ENCODE measurements at places on chromosomes 5 and 9.

- no peak for DNase-seq
These were observed 29.8 kb upstream of the PPARGC1B start for GRCh38 chr5:149700347-149700746.

- DNase-seq, result no peak
These were observed 79.4 kb downstream of the FAM114A2 start for GRCh38 chr5:153959134-153959957.

DNA sequence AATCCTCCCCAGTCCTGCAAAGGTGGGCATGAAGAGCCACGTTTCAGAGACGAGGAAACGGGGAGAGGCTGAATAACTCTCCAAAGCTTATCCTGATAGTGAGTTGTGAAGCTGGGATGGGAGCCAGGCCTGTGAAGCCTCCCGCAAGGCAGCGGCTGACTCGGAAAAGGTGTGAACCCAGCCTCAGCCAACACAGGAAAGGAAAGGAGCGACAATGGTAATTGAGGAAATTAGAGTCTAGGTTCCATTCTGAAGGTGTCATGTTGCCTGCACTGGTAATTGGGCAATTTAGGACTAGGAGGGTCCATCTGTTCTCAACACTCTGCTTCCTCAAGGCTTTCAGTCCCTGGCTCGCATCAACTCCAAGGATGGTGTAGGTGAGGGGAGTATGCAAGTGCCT, 83.4 kb downstream of the LIFR start:
- DNase-seq, result peak; percentile 52

DNA sequence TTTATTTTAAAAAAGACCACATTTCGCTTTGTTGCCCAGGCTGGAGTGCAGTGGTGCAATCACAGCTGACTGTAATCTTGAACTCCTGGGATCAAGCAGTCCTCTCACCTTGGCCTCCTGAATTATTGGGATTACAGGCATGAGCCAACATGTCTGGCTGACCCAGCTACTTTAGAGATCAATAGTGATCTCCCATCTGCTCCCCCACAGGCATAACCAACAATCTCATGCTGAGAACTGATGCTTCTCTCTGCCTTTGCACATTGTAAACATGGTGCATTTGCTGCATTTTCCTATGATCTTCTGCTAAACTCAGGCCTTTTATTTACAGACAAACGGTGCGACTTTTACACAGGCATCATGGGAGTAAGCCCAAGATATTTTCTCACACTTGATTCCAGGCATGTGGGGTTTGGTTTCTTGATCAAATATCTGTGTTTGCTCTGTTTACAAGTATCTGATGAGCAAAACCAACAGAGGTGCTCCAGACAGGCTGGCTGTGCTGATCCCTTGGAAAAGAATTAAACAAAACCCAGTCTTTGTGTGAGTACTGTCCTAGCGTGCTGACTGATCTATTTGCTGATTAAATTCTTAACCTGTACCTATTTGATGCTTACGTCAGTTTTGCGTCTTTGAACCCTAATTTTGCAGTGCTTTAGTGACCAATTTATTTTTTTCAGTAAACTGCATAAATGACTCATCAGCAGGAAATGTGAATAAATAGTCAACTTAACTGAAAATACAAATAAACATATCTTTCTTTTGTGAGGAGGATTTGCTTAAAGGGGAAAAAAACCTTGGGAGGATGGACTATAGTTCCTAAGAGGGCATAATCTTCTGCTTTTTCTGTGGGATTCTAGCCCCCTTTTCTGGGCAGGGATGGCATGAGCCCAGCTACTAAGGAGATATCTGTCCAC, 191.7 kb upstream of the NR3C1 start:
- no peak for DNase-seq

GRCh38 chr9:73116031-73116430, 35.6 kb upstream of the ANXA1 start:
- no peak for DNase-seq

GRCh38 chr9:128747241-128747640, 23.3 kb upstream of the ZDHHC12 start:
- DNase-seq, result no peak

GRCh38 chr5:112579599-112580170, 158.0 kb upstream of the APC start:
- no peak for DNase-seq
